ENCODE measurements at places on chromosomes 1 and 21.

DNA sequence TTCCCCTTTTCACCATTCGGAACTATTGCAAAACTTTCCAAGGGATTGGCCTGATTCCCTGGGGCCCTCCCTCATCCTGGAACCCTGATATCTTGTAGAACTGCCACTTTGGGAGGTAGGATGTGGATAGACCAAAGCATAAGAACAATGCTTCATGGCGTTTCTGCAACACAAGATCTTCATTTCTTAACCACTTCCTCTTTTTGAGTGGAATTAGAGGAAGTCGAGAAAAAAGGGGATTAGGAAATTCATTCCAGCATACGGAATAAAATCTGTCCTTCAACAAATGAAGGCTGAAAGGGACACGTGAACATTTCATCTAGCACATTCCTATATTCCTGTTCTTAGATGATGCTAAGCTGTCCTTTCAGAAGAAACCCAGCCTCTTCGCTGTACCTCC is 149.3 kb downstream of the HUNK start:
- no peak for DNase-seq

GRCh38 chr1:199774433-199775089 is 252.9 kb upstream of the NR5A2 start:
- DNase-seq = no peak

GRCh38 chr1:42933060-42933586 is 25.5 kb downstream of the SLC2A1 start:
- DNase-seq = no peak

DNA sequence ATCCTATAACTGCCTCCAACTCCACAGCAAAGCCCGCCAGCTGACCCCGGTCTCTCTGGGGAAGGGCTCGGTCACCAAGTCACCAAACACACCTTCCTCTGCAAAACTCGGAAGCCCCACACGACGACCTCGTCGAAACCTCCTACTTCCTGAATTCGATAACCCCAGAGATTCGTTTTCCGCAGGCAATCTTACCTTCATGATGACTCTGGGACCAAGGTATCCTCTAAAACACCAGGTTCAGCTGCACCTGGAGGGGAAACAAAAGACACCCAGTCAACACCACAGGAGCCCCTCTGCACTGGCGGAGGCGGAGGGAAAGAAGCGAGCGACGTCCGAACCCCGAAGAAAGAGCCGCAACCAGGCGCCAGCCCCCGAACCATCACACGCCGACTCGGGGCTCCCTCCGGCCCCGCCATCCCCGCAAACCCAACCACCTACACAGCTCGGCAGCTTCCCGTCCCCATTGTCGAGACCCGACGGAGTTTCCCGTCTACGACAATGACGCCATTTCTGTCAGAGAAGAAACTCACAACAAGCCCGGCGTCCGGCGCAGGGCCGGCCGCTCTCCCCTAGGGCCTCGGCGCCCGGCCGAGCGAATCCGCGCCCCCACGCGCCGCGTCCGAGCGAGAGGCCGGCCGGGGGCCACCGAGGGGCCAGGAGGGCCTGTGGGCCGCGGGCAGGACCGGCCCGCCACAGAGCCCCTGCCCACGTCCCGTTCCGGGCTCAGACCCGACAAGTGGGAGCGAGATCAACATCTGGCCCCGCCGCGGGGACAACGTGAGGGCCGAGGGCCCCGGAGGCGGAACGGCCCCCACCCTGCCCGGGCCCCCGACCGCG is 1.0 kb downstream of the ARID4B start:
- DNase-seq = no peak

- DNase-seq = no peak
Measured at GRCh38 chr1:153434746-153435455, 18.6 kb downstream of the S100A7A start.

DNA sequence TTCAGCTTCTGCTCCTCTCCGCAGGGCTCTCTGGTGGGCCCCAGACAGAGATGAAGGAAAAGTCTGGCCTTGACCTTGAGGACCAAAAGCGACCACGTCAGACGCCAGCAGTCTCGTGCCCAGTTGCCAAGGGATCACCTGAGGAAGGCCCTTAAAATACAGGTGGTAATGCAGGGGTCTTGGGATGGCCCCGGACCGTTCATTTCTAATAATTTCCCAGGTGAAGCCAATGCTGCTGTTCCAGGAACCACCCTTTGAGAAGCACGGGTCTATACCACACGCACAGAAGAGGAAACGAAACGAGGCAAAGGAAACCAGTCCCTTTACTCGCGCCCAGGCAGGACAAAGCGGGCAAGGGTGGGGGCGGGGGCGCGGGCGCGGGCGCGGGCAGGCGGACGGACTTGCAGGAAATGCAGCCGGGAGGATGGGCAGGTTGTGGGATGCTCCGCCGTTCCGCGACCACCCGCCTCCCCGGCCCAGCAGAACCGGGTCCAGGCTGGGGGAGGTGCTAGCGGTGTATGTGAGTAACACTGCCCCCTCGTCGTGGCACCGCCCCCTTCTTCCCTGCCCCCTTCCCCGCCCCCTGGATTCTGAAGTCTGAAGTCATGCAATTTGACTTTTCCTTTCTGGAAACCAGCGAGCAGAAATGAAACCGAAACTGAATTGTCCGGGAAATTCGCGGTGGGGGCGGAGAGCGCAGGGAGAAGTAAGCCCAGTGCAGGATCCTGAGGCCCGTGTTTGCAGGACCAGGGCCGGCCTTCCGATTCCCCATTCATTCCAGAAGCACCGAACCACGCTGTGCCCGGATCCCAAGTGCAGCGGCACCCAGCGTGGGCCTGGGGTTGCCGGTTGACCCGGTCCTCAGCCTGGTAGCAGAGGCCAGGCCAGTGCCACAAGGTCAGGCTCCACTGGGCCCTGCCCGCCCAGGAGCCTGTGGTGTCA is 5.8 kb upstream of the MX1 start:
- peak; percentile 30 for DNase-seq

- no peak for DNase-seq
Measured at GRCh38 chr1:113784104-113784779, 25.0 kb upstream of the PHTF1 start.

DNA sequence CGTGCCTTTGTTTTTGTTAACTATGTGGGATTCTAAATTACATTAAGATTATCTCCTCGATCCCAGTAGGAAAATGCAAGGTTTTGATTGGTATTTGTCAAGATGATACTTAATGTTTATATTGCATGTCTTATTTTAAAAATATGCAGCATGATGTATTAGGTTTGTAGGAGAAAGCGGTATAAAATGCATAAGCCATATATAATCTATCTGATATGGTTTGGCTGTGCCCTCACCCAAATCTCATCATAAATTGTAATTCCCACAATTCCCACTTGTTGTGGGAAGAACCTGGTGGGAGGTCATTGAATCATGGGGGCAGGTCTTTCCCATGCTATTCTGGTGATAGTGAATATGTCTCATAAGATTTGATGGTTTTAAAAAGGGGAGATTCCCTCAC is 198.1 kb upstream of the NCAM2 start:
- no peak for DNase-seq

DNA sequence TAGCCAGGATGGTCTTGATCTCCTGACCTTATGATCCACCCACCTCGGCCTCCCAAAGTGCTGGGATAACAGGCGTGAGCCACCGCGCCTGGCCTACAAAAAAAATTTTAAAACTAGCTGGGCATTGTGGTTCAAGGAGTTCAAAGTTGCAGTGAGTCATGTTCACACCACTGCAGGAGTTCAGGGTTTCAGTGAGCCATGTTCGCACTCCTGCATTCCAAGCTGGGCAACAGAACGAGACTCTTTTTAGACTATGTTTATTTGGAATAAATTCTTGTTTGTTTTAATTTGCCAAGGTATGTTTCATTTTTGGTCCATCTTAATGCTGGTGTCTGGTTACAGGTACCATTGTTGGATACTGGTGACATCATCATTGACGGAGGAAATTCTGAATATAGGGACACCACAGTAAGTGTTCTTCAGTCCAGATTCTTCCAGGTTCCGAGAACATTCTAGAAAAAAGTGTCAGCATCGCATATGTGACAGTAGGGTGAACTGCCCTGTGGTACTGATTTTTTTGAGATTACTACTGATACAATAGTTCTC is 3.9 kb downstream of the PGD start:
- no peak for DNase-seq

GRCh38 chr21:44323591-44323990 is 15.6 kb downstream of the CFAP410 start:
- DNase-seq = no peak

GRCh38 chr1:179127163-179127895 is 45.5 kb downstream of the TOR3A start:
- DNase-seq = no peak

DNA sequence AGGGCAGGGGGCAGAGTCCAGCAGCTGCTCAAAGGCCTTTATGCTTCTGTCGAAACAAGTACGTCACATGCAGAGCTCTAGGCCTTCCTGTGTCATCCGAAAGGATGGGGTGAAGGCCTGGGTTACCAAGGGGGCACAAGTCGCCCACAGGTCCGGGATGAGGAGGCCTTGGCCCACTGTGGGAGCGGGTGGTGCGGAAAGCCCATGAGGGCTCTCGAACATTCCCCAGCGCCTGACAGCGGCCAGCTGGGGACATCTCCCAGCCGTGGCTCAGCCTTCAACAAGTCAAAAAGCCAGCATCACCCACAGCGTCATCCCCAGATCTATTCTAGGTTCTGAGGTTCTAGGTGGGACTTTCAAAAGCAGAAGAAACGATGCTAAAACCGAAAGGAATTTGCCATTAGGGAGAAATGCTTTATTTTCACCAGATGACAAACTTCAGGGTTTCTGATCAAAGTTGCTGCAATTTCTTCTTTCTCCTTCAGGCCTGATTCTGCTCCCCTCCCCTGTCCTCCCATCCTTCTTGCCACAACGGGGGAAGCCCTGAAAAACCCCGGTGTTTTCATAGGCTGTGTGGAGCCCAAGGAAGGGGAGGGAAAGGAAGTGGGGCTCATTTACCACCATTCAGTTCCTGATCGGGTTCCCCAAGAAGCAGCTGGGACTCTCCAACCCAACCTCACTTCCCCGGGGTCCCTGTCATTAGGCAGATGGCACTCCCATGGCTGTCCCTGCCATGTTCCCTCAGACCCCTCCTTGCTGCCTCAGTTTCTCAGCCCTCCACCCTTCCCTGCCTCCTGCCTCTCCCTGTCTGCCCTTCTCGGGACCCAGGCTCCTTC is 17.6 kb downstream of the GPR137B start:
- no peak for DNase-seq

DNA sequence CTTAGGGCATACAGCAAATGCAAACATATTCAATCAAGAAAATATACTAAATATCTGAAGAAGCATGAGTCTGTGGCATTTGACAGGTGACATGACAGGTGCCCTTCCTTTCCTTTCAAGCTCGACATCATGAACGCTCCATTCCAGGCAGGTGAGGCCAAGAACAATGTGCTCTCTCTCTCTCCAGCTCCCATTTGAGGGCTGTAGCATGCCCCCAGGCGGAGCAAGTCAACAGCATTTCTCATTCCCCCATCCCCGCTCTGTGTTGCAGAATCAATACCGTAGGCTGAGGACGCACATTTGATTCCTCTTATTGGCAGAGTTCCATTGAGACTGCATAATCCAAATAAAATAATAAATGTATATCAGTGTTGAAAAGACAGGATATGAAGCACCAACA is 24.6 kb upstream of the PLPPR4 start:
- DNase-seq = no peak

DNA sequence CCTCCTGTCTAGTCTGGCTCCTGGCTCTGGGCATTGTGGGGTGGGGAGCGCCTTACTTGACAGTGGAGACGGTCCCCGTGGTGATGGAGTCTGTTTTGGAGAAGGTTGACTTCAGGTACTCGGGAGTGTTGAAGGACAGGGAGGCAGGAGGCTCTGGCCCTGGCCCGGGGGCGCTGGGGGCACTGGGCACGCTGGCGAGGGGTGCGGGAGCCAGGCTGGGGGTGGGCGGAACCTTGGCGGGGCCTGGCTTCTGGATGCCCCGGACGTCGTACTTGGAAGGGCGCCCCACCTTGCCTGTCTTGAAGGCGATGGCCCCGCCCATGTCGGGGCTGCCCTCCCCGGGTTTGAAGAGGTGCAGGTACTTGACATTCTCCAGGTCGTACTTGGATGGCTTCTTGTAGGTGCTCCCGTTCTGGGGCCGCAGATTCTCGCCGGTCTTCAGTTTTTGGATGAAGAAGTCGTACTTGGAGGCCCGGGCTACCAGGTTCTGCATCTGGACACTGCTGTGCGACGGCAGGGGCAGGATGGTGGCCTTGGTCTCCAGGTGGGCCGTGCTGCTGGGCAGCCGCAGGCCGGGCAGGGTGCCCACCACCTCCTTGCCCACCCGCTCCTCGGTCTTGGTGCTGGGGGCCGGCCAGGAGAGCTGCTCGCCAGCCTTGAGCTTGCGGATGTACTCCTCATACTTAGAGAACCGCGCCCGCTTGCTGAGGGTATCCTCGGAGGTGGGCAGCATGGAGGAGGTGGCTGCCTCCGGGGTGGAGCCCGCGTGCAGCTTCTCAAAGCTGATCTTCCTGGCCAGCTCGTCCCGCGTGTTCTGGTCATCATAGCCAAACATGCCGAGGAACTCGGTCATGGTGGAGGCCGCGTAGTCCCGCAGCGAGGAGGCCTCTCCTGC is 136.6 kb downstream of the CASZ1 start:
- DNase-seq = no peak

DNA sequence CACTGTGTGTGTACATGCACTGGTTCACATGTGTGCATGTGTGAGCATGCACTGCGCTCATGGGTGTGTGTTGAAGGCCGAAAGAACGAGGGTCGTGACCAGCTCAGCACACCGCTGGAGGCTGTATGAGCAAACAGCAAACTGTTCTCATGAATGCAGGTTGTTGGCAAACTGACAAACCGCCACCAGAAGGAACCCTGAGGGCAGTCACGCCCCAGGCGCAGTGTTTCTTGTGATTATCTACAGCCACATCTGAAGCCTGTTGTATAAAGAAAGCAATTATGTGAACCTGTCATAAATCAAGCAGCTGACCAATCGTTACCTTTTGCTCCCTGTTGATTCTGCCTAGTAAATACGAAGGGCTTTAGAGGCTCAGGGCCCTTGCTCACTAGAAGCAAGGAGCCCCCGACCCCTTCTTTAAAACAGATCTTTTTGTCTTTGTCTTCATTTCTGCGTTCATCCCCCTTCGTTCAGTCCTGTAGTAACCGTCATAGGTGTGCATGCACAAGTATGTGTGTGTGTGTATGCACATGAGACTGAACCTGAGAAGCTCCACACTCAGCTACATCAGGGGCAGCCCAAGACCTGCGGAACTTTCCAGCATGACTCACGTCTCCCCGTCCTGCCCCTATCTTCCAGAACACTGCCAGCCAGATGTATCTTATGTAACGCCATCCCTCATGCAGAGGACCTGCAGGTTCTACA is 16.8 kb upstream of the RIPK4 start:
- peak; percentile 46 for DNase-seq

- no peak for DNase-seq
Measured at GRCh38 chr21:37784591-37785318, 131.5 kb downstream of the KCNJ6 start.

GRCh38 chr1:164587617-164588501 is 28.9 kb downstream of the PBX1 start:
- DNase-seq = no peak

Measured in retinal pigment epithelial cell (primary cell).